Astrocyte of the spinal cord (primary cell): ENCODE measurements at places on chromosomes 5 and 9.
A peak's percentile ranks its signal among the peaks of the same experiment; 100 is the strongest.

DNA sequence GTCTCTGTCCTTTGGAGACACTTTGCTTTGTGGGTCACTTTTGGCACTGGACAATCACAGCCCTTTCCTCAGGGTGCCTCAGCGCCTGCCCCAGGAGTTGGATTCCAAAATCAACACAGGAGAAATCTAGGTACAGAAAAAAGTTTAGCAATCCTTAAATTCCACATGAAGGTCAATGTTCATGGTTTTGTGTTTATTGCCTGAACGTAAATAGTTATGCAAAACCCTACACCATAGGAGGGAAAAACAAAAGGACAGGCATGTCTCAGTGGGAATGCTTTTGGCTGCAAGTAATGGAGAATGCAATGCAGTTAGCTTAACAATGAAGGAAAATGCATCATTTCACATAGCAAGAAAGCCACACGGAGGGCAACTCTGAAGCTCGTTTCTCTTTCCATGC, 6.5 kb upstream of the HMCN2 start:
- no peak for DNase-seq

GRCh38 chr5:132747616-132748440, 602 bp downstream of the CCNI2 start:
- no peak for DNase-seq

- no peak for DNase-seq
These were observed 71.1 kb upstream of the FOXE1 start for GRCh38 chr9:97781902-97782301.

GRCh38 chr9:113933671-113934070, 57.6 kb downstream of the ZNF618 start:
- no peak for DNase-seq

- DNase-seq = no peak
These were observed 106.5 kb upstream of the RAD23B start for GRCh38 chr9:107176436-107177151.

GRCh38 chr5:145385276-145385675, 449.9 kb downstream of the PRELID2 start:
- no peak for DNase-seq

- DNase-seq = peak; percentile 5
These were observed 3.9 kb downstream of the SETX start for GRCh38 chr9:132350861-132351315.

- peak; percentile 93 for DNase-seq
These were observed 78.3 kb upstream of the TNFSF8 start for GRCh38 chr9:115008536-115009270.

GRCh38 chr9:105282870-105283621, 38.6 kb downstream of the SLC44A1 start:
- no peak for DNase-seq

- no peak for DNase-seq
These were observed 74.6 kb downstream of the MRPL36 start for GRCh38 chr5:1724822-1725602.

- DNase-seq = no peak
These were observed 11.1 kb upstream of the AQP3 start for GRCh38 chr9:33458444-33458843.

GRCh38 chr9:130893341-130894101, 3.1 kb downstream of the QRFP start:
- no peak for DNase-seq

DNA sequence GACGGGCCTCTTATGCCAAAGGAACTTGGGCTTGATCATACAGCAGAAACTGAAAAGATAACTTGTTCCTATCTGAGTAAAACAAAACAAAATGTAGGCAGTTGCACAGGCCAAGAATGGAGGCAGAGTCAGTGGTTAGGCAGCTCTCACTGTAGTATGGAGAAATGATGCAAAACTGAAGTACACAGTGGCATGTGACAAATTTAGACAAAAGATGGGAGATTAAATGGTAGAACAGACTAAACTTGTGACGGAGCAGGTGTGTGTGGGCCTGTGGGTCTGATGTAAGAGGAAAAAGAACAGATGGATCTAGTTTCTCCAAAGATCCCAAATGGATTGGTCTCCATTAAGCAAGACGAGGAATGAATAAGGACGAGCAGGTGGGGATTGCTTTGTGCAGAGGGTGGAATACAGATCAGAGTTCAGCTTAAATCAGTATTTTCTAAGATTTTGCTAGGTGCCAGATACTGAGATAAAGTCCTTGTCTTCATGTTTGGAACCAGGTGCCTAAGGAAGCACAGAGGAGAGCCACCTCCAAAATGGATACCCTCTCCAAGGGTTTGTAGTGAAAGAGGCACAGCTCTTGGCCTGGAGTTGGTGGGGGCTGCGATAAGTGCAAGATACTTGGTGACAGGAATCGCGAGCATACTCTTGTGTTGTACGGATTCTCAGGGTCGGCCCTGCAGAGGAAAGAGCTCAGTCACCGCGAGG, 722 bp upstream of the DCP2 start:
- no peak for DNase-seq

- DNase-seq = no peak
These were observed 97.7 kb upstream of the LMX1B start for GRCh38 chr9:126515873-126516505.

- DNase-seq = peak; percentile 40
These were observed 49.4 kb downstream of the FNIP1 start for GRCh38 chr5:131747180-131748105.

GRCh38 chr9:112355427-112355897, 22.0 kb upstream of the PTBP3 start:
- DNase-seq = no peak

DNA sequence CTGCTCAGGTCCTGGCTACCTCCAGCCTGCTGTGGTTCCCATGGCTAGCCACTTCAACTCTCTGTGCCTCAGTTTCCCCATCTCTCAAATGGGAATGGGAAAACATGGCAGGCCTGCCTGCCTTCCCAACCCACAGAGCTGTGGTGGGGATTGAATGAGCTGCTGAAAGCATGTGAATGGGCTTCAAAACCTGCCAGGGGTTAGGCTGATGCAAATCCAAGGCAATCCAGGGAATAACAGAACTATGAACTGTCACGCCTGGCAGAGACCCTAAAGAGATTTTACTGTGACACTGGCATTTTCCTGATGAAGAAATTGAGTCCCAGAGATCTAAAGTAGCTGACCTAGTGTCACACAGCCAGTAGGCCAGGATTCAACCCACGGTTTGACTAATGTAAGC, 29.9 kb upstream of the TCF7 start:
- DNase-seq = no peak
